Muscle of leg (tissue), 16 donors: ENCODE measurements at places on chromosomes 5 and 9. TPM values are rescaled to one million over a fixed set of nuclear protein-coding genes. Genes with fewer than 3 reads are reported as not detected.

The ARHGEF39 gene
- 6.6 TPM for polyA plus RNA-seq

The FCN2 gene
- polyA plus RNA-seq: not detected

The TBCA gene
- polyA plus RNA-seq: 253 TPM

The CDC25C gene
- polyA plus RNA-seq: 3.0 TPM

The ANKRD31 gene
- polyA plus RNA-seq: 0.13 TPM

The LVRN gene
- 4.5 TPM for polyA plus RNA-seq
